ENCODE measurements at places on chromosomes 7 and 10.

GRCh38 chr7:47343061-47343455, 238.9 kb downstream of the TNS3 start:
- no peak for DNase-seq

GRCh38 chr10:22253580-22253882, 35.7 kb upstream of the EBLN1 start:
- peak; percentile 31 for DNase-seq

DNA sequence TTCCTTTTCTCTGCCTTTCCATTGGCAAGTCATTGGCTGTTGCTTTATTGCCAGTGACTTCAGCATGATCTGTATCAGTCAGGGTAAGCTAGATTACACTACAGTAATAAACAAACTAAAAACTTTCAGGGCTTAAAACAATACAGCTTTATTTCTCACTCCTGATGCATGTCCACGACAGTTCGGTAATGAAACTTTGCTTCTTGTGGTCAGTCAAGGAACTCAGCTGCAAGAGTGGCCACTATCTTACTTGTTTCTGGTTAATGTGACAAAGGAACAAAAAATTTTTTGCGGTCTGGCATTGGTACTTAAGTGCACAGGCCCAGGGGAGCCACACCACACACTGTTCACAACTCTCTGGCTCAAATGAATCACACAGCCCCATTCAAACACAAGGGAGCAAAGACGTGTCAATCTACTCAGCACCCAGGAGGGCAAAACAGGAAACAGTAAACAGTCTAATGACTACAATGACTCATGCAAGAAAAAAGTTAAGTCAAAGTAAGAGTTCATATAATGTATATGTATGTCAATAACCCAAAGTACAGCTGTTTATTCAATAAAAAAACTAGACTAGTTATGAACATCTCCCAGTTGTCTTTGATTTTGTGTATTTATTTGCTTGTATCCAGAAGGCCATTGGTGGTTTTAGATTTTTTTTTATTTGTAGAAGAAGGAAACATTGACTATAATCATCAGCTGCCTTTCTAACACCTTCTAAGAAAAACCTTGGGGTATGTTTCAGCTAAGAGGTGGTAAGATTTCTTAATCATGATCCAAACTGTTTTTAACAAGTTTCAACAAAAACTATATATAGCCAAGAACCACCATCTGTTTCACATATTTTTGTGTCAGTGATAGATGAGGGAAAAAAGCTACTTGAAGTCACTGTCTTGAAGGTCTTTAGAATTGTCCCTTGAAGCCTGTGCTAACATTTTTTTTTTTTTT, 134.4 kb upstream of the FAM3C start:
- no peak for DNase-seq

- no peak for DNase-seq
These were observed 11.4 kb downstream of the BUB3 start for GRCh38 chr10:123165445-123166072.

DNA sequence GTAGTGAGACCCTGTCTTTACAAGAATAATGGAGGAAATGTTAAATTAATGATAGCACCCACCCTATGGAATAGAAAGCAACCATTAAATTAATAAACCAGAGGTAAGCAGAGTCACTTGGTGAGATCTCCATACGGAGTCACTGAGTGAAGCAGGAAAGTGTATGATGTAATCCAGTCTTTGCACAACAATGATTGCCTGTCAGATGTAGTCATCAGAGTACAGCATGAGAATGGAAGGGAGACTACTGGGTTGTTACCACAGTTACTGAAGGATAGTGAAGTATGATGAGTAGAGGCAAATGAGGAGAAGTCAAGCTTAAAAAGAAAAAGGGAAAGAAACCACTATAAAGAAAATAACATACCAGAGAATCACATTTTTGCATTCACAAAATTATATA, 371.9 kb upstream of the SHH start:
- DNase-seq: no peak

- no peak for DNase-seq
These were observed 103.5 kb downstream of the MICALL2 start for GRCh38 chr7:1355568-1356340.

- DNase-seq: no peak
These were observed 14.4 kb downstream of the STK32C start for GRCh38 chr10:132293201-132293812.

DNA sequence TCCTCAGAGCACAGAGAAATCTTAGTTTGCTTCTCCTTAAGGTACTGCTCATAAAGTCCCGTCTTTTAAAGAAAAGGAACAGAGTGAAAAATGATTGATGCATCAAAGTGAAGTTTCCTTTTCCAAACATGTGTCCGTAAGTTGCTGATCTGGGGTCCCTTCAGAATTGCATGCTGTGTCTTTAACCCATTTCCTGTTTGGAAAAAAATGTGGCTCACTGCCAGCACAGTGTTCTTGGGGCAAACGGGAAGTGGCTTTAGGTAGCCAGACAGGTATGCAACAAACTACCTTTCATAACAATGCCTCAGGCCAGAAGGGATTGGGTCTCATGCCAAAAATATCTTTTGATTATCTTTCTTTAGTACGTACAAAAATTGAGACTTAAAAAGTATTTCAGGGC, 50.9 kb downstream of the TFAM start:
- DNase-seq: no peak

GRCh38 chr7:112945046-112945445, 141.6 kb downstream of the GPR85 start:
- DNase-seq: no peak

DNA sequence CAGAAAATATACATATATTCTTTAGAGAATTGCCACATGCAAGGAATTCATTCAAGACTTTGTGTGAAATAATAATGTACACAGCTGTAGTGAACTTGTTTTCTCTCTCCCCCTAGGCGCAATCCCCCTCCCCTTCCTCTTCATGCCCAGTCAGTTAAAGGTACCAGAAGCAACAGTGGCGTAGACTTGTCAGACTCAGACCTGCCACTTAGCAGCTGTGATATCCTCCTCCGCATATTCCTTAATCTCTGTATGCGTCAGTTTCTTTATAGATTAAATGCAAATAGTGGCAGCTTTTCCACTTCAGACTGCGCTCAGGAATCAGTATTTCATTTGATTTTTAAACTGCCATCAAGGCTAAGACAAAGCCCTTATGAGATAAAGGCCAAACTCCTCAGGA, 364.0 kb downstream of the GFRA1 start:
- DNase-seq: no peak

GRCh38 chr10:105291571-105291970, 650.5 kb downstream of the SORCS3 start:
- DNase-seq: no peak

DNA sequence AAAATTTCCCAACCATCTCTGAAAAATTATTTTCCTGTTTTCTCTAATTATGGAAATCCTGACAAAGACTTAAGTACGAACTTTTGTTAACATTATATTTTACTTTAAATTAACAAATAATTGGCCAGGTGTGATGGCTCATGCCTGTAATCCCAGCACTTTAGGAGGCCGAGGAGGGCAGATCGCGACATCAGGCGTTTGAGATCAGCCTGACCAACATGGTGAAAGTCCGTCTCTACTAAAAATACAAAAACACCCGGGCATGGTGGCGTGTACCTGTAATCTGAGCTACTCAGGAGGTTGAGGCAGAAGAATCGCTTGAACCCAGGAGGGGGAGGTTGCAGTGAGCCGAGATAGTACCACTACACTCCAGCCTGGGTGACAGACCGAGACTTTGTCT, 32.2 kb downstream of the DGKB start:
- DNase-seq: no peak

DNA sequence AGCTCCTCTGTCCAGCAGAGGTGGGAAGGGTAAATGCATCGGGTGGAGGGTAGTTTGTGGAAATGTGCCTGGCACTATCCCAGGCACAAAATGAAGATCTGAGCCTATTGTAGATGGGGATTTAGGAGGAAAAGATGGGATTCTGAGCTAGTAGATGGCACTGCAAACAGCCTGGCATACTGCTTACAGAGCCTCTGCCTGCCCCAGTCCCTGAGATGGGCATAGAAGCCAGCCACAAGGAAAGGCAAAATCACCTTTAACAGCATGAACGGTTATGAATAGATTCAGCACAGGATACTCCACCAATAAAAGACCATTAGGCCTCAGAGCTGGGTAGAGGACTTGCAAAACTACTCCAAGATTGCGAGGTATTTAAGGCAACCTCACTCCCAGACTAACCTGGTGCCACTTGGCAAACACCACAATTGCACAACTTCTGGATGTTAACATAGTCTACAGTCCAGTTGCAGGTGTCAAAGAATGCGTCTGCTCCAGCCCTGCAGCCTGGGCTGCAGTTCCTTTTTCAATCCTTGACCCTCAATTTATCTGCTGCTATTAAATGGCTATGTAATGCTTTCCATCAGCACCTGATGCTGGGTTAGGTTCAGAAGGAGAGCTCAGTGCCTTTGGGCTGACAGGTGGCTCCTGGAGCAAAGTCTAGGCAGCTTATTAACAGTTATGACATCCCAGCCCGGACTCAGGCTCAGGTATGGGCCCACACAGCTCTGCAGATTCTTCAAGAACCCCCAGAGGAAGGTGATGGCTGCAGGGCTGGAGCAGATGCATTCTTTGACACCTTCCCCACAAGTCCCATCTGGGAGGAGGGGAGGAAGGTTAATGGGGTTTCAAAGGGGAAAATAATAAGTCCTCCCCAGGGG, 34.0 kb downstream of the CDHR3 start:
- DNase-seq: no peak

DNA sequence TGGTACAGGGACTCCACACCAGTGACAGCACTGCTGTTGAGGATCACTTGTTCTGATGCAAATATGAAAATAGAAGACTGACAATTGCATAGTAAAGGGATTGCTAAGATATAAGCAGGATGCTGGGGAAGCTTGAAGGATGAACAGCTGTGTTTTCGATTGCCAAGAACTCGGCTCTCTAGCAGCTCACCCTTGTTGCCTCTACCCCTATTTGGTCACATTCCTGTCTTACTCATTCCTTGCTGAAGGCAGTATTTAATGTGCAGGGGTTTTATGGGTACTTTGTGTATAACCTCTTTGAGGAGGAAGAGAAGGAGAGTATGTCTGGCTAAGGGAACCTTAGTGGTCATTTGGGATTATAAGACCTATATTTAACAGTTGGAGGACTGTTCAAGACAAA, 218.8 kb downstream of the AUTS2 start:
- no peak for DNase-seq

DNA sequence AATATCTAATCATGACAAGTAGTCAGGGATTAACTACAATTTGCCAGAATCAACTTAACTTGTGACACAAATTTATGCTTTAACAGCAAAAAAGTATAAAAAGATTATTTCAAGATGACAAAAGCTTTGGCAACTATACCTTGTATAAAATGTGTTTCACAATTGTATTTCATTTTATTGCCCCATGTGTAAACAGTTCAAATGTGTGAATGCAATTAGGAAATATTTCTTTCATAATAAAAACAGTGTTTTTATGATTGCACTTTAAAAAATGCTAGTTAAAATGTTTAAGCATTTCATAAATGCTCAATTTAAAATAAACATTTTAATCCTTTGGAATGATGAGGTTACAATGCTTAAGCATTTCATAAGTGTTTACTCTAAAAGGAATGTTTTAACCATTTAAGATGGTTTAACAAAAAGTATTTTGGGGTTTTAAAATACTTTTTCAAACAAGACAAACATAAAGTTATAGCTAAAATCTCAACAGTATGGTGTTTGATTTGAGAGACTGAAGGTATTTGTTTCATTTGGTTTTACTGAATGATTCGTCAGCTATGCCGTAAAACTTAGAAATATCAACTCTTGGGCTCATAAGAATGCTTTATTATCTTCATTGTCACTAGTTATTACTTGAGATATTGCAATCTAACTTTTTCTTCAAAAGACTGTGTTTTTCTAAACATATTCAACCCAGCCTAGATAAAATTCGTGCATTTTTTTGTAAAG, 50.1 kb downstream of the SFTPD start:
- no peak for DNase-seq

DNA sequence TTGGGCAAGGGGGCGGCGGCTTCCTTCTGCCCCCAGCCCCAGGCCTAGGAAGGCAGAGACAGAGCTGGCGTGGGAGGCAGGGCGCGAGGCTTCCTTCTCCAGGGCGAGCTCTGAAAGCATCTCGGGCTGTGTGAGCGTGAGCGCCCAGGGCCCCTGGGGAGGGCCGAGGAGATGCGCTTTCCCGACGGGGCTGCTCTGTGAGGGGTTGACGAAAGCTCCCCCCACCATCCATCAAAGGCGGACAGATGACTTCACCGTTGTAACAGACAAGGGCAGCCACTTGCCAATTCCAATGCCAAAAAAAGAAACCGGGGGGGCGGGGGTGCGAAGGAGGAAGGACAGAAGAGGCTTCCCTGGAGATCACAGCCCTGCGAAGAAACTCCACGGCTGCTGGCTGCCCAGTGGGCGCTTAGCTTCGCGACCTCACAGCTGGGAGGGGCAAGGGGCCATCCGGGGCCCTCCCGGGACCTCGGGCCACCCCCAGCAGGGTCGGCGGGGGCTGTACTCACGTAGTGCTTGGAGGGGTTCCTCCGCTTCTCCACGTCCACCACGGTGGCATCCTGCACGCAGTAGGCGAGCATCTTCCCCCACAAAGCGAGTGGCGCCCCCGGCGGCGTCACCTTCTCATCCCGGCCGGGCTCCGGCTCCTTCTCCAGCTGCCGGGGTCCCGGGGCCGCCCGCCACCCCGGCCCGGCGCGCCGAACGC, 537 bp downstream of the SH3PXD2A start:
- DNase-seq: no peak

DNA sequence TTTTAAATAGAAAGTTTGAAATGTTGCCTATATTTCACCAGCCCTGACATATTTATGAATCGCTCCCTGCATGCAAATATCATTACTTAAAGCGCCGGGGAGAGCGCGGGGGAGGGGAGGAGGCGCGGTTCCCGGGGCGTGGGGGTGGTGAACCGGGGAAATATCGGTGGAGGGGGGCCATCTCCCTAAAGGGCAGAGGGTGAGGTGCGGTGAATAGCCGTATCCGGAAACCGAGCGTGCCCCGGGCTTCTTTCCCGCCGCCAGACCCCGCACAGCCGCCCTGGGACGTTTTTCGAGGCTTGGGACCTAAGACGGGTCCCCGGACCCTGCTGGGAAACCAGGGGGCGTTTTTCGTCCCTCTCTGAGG, 6.9 kb upstream of the ZNF503 start:
- DNase-seq: no peak

DNA sequence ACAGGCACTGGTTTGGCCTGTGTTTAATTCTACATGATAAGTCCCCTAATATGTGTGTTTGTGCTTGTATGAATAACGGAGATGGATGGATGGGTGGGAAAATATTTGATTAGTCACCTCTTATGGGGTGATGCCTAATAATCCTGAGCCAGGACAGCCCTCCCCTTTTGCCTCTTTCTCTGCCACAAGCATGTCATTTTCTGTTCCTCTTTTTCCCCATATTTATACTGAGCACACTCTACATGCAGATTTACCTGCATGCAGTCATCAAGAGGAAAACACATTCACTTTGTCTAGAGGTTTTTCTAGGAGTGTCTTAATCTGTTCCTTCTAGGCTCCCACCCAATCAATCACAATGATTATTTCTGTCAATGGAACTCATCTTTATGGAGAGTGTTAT, 111.6 kb upstream of the TBX20 start:
- no peak for DNase-seq

GRCh38 chr10:81027706-81028105, 490.0 kb downstream of the SH2D4B start:
- DNase-seq: no peak
